ENCODE measurements at places on chromosomes 5 and 9. TPM values are rescaled to one million over a fixed set of nuclear protein-coding genes. Genes with fewer than 3 reads are reported as not detected.

Gene MAP1B
- total RNA-seq = 5.5 TPM

Gene C9orf50
- 0.31 TPM for total RNA-seq

DNA sequence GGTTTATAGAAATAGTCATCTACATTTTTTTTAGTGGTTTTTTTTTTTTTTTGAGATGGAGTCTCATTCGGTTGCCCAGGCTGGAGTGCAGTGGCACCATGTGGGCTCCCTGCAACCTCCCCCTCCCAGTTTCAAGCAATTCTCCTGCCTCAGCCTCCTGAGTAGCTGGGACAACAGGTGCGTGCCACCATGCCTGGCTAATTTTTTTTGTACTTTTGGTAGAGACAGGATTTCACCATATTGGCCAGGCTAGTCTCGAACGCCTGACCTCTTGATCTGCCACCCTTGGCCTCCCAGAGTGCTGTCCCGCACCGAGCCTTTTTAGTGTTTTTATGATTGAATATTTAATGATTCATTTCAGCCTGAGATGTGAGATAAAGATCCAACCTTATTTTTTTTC lies 27.3 kb downstream of the ANKRD33B start:
- H3K4me1 ChIP-seq = peaks cover 36% of the 10 kb centered on the region
- H3K27me3 ChIP-seq = peaks cover 25% of the 10 kb centered on the region
- peaks cover 4% of the 10 kb centered on the region for H3K36me3 ChIP-seq
- H3K27ac ChIP-seq = no peak overlapping the region
- H3K4me3 ChIP-seq = no peak overlapping the region

DNA sequence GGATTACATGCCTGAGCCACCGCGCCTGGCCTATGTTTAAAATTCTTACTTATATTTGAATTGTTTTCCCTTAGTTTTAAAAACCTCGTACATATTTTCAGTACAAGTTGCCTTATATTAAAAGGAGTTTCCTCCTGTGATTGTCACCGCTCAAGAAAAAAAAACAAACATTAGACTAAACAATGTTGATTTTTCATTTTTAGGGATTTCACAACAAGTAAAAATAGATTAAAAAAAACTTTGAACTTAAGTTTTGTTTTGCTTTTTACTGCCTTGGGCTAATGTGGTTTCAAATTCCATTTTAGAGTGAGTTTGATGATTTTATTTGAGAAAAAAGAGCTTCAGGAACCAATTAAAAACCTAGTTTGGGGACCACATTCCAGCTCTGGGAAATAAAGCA lies 1196.6 kb upstream of the CDH18 start:
- H3K4me3 ChIP-seq = no peak overlapping the region
- H3K27me3 ChIP-seq = no peaks in the 10 kb centered on the region
- H3K36me3 ChIP-seq = no peaks in the 10 kb centered on the region
- H3K4me1 ChIP-seq = no peaks in the 10 kb centered on the region
- no peak for DNase-seq

Gene DROSHA
- total RNA-seq = 74.5 TPM

GRCh38 chr5:38078161-38078560 lies 180.2 kb upstream of the EGFLAM start:
- H3K36me3 ChIP-seq = no peaks in the 10 kb centered on the region
- no peak overlapping the region for H3K4me3 ChIP-seq
- H3K4me1 ChIP-seq = no peaks in the 10 kb centered on the region
- H3K27me3 ChIP-seq = no peaks in the 10 kb centered on the region

DNA sequence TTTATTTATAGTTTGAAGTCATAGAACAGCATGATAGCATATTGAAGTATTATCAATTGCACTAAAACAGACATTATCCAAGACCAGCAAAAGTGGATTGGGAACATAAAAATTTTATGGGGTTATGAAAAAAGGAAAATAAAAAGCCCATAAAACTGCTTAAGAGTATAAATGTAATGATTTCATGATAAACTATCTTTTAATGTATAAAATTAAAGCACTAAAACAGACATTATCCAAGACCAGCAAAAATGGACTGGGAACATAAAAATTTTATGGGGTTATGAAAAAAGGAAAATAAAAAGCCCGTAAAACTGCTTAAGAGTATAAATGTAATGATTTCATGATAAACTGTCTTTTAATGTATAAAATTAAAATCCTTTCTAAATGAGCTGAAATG lies 119.0 kb upstream of the DAPK1 start:
- no peak overlapping the region for H3K4me3 ChIP-seq
- H3K27me3 ChIP-seq = peaks cover 34% of the 10 kb centered on the region
- DNase-seq = no peak

GRCh38 chr9:96219900-96220257 lies 82.1 kb downstream of the HSD17B3 start:
- H3K27ac ChIP-seq = no peak overlapping the region
- H3K27me3 ChIP-seq = peaks cover 73% of the 10 kb centered on the region
- peaks cover 6% of the 10 kb centered on the region for H3K36me3 ChIP-seq
- no peak for DNase-seq
- H3K4me1 ChIP-seq = peaks cover 15% of the 10 kb centered on the region
- no peak overlapping the region for H3K4me3 ChIP-seq

Gene CCL27
- 3.7 TPM for total RNA-seq

- H3K36me3 ChIP-seq = peaks cover 17% of the 10 kb centered on the region
- H3K27me3 ChIP-seq = no peaks in the 10 kb centered on the region
- H3K4me3 ChIP-seq = peak overlapping the region; percentile 22
- H3K4me1 ChIP-seq = peaks cover 22% of the 10 kb centered on the region
These were observed 64.7 kb upstream of the RICTOR start for GRCh38 chr5:39138892-39139291.

DNA sequence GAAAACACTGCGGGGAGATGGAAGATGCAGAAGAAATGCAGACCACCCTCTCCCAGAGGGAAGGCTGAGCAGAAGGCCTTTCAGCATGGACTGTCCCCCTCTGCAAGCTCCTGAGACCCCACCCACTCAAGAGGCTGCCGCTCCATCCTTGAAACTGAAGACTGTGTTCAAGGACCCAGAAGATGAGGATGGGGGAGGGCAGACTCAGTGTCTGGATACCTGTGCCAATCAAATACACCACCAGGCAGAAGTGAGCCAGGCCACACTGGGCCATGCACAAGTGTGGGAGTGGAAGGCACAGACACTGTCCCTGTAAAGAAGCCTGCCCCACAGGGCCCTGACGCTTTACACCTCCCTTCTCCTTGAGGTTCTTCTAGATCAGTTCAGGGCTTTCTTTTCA lies 40.0 kb upstream of the IPPK start:
- no peaks in the 10 kb centered on the region for H3K27me3 ChIP-seq
- H3K4me3 ChIP-seq = no peak overlapping the region
- no peak overlapping the region for H3K27ac ChIP-seq

GRCh38 chr5:151140686-151141459 lies 16.7 kb downstream of the ANXA6 start:
- H3K4me3 ChIP-seq = peak overlapping the region; percentile 78
- no peak for DNase-seq
- H3K4me1 ChIP-seq = peaks cover 74% of the 10 kb centered on the region
- H3K27me3 ChIP-seq = no peaks in the 10 kb centered on the region

- H3K27ac ChIP-seq = no peak overlapping the region
- no peaks in the 10 kb centered on the region for H3K27me3 ChIP-seq
- no peaks in the 10 kb centered on the region for H3K4me1 ChIP-seq
- no peak overlapping the region for H3K4me3 ChIP-seq
These were observed 164.4 kb downstream of the SEMA5A start for GRCh38 chr5:9381464-9381863.

Gene ANKRD31
- 0.58 TPM for total RNA-seq

DNA sequence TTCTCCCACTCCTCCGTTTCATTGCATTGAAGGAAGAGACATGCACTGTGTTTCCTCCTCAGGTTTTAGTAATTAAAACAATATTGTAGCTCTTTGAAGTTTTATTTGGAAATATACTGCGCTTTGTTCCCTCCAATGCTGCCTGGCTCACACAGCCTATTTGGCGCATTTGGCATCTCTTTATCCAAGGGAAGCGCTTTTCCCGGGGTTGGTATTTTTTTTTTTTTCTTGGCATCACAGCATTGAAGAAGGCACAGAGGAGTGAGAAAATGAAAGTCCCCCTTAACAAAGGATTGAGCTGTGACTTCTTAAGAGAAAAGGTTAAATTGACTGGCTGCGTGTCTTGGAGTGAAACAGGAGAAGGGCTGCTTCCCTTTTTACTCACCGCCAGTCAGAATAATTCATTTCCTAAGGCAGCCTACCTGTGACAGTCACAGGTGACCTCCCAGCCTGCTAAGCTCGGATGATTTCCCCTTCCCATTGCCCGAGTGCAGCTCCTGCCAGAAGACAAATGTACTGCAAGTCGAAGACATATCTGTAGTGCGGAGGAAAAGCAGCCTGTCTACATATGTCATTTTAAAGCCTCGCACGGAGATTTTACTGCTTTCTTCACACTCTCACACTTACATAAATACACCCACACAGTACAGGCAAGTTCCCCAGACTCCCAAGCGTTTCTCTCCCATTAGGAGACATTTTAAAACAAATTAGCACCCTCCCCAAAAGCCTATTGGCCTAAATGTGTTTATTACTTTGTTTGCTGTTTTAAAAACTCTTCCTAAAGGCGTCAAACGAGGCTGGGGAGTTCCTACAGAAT lies 665.5 kb upstream of the ZNF608 start:
- H3K4me1 ChIP-seq = peaks cover 7% of the 10 kb centered on the region
- DNase-seq = no peak

DNA sequence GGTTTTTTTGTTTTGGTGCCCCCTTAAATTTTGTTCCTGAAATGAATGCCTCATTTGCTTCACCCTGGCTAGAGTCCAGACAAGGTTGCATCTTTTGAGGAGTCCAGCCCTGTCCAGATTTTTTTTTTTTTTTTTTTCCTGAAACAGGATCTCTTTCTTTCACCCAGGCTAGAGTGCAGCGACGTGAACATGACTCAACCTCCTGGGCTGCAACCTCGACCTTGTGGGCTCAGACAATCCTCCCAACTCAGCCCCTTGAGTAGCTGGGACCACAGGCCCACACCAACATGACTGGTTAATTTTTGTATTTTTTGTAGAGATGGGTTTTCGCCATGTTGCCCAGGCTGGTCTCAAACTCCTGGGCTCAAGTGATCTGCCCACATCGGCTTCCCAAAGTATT lies 469.0 kb upstream of the BRINP1 start:
- H3K36me3 ChIP-seq = no peaks in the 10 kb centered on the region
- no peak overlapping the region for H3K27ac ChIP-seq
- no peak overlapping the region for H3K4me3 ChIP-seq
- no peak for DNase-seq

Gene SLC36A2
- not detected for total RNA-seq

DNA sequence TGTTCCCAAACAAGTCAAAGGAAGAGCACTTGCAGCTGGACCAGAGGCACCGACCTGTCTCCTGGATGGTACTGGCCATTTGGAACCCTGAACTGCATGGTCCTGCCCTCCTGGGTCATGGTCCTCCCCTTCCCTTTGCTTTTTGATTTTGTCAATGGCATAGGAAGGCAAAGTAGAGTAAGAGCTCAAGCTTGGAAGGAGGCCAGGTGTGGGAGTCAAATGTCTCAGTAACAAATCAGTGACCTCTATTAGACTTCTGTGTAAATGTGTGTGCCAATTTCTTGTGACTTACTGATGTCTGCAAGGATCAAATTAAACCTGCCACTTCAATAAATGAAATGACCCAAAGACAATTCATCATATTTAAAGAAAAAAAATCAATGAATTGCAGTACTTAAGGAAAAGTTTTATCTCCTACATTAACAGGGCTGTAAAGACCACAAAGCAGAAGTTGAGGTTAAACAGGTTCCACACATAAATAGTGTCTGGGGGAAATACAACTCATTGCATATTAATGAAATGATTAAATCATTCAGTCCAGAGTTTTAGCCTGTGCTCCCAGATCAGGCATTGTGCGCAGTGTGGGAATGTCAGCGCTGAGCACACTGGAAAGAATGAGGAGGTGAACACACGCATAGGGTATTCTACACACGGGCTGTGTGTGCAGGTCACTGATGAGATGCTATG lies 32.7 kb downstream of the OSMR start:
- H3K27ac ChIP-seq = no peak overlapping the region
- no peaks in the 10 kb centered on the region for H3K36me3 ChIP-seq
- peaks cover 31% of the 10 kb centered on the region for H3K27me3 ChIP-seq
- no peak for DNase-seq
- H3K4me1 ChIP-seq = no peaks in the 10 kb centered on the region

Gene EQTN
- not detected for total RNA-seq

Gene RALGDS
- 78.2 TPM for total RNA-seq

DNA sequence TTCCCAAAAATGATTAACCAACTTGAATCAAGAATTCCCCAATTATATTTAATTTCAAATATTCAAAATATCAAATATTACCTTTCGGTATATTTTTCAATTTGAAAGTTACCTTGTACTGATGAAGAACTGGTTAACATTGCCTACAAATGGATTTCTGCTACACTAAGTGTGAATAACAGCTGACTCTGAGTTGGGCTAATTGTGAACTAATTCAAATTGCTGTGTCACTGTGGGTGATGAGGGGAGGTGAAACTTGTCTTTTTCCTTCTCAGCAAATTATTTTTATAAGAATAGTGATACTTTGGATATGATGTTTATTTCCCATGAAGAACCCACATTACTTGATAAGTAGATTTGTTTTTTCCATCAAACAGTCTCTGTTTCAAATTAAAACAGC lies 103.4 kb upstream of the RPS23 start:
- no peak overlapping the region for H3K4me3 ChIP-seq
- H3K27me3 ChIP-seq = peaks cover 7% of the 10 kb centered on the region
- H3K4me1 ChIP-seq = peaks cover 6% of the 10 kb centered on the region
- no peaks in the 10 kb centered on the region for H3K36me3 ChIP-seq
- no peak overlapping the region for H3K27ac ChIP-seq

DNA sequence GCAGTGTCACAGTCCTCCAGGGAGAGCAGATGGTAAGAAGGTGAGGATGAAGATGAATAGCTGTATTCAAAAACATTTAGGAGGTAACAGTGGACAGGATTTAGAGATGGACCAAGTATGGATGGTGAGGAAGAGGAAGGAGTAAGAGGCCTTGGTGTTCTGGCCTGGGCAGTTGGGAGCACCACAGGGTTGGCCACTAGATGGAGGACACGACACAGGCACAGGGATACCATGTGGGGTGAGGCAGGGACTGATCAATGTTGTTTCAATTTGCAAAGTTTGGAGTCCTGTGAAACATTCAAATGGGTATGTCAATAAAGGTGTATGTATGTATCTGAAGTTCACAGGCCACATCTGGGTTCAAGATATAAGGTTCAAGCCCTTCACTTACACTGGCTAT lies 141.1 kb upstream of the RASEF start:
- no peak for DNase-seq
- H3K27ac ChIP-seq = no peak overlapping the region
- no peaks in the 10 kb centered on the region for H3K36me3 ChIP-seq
- H3K27me3 ChIP-seq = no peaks in the 10 kb centered on the region

Gene FAT2
- total RNA-seq = not detected

Gene PCDHA6
- total RNA-seq = not detected
